ENCODE measurements at places on chromosomes 16 and 17.

DNA sequence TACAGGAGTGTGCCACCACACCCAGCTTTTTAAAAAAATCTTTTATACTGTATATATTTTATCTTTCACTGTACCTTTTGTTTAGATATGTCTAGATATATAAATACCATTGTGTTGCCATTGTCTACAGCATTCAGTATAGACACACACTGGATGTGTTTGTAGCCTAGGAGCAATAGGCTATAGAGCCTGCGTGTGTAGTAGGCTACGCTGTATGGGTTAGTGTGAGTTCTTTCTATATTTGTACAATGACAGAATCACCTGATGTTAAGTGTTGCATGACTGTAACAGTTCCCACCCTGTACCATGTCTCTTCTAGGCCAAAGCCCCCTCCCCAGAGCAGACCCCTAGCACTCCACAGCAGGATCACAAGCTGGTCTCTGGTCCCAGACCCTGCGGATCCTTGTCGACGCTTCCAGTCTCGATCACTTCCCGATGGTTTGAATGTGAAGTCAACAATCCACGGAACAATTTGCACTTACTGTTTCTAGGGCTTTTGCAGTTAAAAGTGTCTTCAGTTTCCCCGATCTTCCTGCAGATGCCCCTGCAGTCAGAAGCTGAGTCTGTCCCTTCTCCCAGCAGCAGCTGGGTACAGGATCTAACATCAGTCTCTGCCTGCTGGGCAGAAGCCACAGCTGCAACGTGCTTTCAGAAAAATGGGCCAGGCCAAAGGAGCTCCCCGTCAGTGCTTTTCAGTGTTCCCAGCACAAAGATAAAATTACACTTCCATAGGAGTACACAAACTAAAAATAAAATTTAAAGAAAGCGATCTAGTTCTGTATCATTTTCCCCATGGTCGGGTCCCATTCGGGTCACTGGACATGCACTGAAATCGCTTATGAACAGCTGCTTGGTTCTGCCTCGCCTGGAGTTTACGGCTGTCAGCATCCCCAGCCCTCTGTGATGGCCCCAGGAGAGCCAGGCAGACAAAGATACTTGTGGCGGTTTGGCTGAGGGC, 35.4 kb downstream of the ADAM11 start:
- DNase-seq, result no peak

DNA sequence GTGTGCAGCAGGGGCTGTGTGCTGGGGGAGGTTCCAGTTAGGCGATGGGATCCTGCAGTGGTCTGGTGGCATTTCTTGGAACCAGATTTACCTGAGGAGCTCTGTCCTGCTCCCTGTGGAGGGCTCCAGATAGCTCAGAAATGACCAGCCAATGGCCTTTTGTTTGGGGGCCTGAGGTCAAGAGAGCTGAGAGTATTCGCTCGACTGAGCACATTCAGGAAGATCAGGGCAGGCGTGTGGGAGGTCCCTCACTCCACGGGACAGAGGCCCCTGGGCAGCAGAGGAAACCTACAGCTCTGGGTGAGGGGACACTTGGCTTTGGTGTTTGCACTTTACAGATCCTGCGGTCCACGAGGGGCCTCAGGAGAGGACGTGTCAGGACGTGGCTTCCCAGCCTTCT, 18.2 kb downstream of the DEF8 start:
- no peak for DNase-seq

GRCh38 chr16:967077-967541, 3.7 kb downstream of the LMF1 start:
- DNase-seq, result no peak

DNA sequence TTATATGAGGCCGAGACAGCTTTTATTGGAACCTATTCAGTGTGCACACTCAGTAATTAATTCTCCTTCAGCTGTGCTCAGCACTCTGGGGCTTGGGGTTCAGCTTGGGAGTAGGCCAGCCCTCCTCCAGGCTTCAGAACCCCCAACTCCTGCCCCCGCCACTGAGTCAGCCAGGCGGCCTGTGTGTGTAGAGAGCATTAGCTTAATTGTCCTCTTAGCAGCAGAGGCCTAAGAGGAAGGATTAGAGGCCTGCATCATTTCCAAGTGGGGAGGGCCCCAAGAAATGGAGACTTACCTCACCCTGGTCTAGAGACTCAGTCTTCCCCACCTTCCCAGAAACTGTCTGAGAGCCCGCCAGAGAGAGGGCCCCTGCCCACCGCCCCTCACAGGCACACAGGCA, 772 bp downstream of the PRSS53 start:
- no peak for DNase-seq

- no peak for DNase-seq
Measured at GRCh38 chr17:37310940-37311339, 64.8 kb upstream of the C17orf78 start.

- no peak for DNase-seq
Measured at GRCh38 chr17:353213-353837, 718 bp upstream of the RPH3AL start.

Data from NAMALWA (cell line).